ENCODE measurements at places on chromosomes 2 and 18.

DNA sequence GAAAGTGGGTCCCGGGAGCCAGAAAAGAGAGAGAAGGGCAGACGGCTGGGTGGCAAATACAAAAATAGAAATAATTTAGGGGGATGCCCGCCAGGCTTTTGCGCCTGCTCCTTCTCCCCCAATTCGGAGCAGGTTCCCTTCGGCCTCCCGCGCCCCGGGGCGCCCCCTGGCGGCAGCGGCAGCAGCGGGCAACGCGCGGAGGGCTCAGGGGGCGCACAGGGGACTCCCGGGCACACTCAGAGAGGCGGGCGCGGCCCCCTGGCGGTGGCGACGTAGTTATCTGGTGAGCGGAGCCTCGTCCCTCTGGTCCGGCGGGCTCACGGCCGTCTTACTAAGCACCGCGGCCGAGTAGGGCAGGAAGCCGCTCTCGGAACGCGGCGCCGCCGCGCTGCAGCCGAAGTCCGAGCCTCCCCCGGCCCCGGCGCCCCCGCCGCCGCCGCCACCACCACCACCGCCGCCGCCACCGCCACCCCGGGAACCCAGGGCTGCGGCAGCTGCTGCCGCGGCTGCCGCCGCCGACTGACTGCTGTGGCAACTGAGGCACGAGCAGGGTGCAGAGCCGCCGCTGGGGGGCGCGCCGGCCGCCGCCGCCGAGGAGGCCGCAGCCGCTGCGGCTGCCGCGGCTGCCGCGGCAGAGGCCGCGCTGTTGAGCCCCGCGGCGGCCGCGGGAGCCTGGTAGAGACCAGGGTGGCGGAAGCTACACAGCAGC is 3.8 kb downstream of the EVX2 start:
- DNase-seq, result peak; percentile 85

GRCh38 chr2:161139098-161139987 is 20.9 kb upstream of the TANK start:
- DNase-seq, result no peak

- DNase-seq, result no peak
Measured at GRCh38 chr18:53747210-53747609, 477.3 kb downstream of the MBD2 start.

DNA sequence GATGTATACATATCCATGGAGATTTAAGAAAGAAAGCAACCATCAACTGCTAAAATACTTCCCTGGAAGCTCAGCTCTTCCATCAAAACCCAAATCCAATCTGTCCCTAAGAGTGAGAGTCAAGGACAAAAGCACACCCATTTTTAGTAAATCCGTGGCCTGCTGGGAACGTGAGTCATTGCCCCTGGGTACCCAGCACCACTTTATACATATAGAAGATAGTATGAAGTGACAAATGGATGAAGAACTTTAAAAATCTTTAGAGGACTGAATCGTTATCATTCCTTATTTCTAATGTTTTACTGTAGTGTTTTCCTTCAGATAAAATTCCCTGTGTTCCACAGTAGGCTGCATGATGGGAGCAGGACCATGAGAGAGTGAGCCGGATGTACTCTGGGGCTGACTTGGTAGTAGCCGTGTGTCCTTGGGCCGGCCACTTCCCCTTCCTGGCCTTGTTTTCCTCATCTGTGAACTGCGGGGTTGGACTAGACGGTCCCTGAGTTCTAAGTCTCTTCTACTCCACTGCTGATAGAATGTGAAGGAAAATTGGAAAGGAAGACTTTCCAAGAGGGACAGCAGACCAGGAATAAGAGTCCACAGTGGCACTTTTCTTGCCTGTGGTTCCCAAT is 28.5 kb upstream of the CEP68 start:
- DNase-seq, result no peak

GRCh38 chr2:70664525-70664924 is 103.5 kb downstream of the ADD2 start:
- no peak for DNase-seq

DNA sequence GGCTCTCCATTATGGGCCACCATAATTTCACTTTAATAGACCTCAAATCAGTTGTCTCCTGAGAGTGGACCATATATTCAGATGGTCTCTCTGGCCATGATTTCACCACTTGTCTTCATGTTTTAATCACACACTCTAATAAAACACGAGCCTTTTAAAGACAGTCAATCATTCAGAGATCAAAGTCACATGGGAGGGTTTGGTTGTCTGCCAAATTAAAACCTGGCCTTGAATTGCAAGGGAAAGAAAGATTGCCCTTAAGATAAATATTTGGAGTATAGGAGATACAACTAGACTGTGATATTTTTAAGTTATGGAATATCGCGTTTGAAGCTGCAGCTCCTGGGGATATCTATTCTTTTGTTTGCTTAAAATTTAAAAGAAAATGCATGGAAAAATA is 377.8 kb upstream of the DDX18 start:
- DNase-seq, result no peak

DNA sequence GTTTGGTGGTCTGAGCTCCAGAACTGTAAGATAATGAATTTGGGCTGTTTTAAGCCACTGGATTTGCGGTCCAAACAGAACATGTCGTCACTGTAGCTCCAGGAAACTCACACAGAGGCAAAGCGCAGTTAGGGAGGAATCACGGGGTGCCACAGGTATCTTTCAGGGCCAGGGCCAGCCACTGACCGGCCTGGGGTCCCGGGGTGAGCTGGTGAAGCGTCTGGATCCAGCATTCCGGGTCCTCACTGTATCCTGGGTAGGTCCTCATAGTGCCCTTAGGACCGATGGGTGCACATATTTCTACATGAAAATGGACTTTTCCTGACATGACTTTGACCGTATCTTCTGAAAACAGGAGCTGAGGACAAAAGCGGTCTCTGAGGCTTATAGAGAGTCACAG is 196.0 kb upstream of the HDAC4 start:
- DNase-seq, result no peak

- no peak for DNase-seq
Measured at GRCh38 chr2:138090330-138090729, 126.1 kb downstream of the HNMT start.

GRCh38 chr18:53798516-53798915 is 426.0 kb downstream of the MBD2 start:
- DNase-seq, result no peak

DNA sequence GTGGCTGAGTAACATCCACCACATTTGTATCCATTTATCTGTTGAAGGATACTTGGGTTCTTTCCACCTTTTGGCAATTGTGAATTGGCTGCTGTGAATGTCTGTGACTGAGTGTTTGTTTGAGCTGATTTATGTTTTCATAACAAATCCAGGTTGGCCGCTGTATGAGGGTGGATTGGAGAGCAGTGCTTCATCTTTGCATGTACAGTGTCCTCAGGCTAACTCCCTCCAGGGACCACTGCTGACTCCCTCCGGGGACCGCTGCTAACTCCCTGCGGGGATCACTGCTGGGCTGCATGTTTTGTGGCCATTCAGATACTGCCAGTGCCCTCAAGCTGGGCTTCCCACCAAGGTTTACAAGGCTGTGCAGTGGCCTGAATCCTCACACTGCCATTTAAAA is 10.2 kb downstream of the BOK start:
- DNase-seq, result no peak

DNA sequence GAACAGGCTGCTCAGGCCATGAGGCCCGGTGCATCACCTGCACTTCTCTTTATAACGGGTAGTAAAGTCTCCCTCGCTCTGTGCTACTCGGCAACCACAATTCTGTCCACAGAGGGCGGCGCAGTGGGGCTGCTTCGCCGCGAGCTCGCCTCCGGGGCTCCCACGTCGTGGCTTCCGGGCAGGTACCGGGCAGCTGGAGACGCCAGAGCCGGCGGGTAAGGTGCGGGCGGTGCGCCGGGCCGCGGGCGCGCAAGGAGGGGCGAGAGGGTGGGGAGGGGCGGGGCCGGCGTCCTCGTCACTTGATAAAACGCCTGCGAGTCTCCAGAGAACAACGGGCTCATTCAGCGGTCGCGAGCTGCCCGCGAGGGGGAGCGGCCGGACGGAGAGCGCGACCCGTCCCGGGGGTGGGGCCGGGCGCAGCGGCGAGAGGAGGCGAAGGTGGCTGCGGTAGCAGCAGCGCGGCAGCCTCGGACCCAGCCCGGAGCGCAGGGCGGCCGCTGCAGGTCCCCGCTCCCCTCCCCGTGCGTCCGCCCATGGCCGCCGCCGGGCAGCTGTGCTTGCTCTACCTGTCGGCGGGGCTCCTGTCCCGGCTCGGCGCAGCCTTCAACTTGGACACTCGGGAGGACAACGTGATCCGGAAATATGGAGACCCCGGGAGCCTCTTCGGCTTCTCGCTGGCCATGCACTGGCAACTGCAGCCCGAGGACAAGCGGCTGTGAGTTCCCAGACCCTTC is at the start of gene ITGA6:
TSS of gene ITGA6 (plus strand) at position 331 of the 734 bp plus-strand sequence.
- DNase-seq, result peak; percentile 84

GRCh38 chr2:177712462-177712861 is 319.9 kb downstream of the AGPS start:
- no peak for DNase-seq

DNA sequence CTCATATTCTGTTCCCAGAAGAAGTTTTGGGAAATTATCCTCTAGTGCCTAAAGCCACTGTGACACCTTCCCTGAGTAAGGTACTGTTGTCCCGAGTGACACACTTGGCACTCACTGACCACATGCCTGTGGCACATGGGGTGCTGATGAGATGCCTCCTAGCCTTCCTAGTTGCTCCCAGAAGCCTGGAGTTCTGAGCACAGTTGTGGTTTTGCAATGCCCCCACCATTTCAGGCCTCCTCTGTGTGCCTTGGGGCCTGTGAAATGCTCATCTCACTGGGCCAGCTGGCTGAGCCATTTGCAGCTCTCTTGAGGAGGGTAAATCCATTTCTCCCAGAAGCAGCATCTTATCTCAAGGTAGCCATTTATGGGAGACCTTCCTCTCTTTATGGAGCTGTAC is 91.8 kb downstream of the DGKD start:
- DNase-seq, result no peak

DNA sequence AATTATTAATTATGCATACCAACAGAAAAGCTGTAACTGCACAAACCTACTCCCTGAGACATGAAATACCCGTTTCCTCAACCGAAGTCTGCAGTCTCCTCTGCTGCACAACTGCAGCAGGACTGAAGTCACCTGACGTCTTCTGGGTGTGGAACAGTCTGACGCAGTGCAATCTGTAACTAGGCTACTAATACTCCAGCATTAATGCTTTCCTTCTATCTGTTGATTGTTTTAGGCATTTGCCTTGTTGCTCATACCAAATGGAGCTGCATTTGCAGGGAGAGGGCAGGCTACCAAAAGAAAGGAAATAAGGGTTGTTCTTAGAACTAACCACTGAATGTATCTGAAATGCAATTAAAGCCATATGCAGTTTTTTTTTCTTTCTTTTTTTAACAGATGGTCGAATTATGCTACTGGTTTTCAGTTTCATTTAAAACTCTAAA is 40.1 kb downstream of the RTN4 start:
- no peak for DNase-seq

DNA sequence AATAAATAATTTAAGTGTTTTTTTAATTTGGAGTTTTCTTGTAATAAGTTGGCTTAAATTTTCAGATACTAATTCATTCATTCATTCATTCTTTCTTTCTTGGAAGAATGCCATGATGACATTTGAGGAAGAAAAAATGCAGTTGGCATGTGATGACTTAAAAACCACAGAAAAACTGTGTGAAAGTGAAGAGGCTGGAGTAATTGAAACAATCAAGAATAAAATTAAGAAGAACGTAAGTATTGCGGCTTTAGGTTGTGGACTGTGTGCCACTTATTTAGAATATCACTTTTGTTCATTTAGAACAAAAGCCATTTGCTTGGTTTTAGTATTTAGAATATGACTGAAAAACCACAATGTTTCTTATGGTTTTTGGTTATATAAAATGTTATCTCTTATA is 51.4 kb downstream of the TTC39C start:
- no peak for DNase-seq

- DNase-seq, result no peak
Measured at GRCh38 chr2:38666556-38666910, 619 bp downstream of the GALM start.

DNA sequence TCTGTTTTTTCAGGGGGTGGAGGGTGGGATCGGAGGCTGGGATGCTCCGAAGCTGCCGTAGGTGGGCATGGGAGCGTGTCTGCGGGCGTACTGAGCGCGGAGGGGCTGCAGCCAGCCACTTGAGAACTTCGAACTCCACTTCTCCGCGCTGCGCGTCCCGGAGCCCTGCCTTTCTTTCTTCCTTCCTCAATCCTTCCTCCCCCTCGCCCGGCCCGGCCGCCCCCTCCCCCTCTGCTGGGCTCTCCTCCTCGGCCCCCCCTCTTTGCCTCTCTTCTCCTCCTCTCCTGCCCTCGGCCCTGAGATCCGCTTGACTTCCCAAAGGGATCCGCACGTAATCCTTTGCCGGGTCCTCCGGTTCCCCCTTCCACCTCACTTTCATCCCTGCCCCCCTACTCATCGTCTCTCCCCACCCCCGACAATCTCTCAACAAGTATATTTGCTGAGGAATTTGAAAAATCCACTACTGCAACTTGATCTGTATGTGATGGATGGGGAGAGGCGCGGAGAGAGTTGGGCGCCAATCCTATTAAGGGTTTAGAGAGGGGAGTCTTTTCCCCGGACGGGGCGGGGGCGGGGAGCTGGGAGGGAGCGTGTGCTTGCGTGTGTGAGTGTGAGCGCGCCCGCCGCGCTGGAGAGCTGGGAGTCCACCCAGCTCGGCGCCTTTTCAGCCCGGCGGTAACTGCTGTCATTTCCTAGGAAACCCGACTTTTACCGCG is 1.1 kb downstream of the GLI2 start:
- peak; percentile 77 for DNase-seq

GRCh38 chr2:54635554-54636152 is 87.8 kb upstream of the EML6 start:
- DNase-seq, result no peak

- peak; percentile 73 for DNase-seq
Measured at GRCh38 chr18:24014062-24014985, at the start of gene TTC39C. Gene TTC39C, plus strand, starts transcription at chr18:24014754. Its CDS starts 118 bp downstream, at chr18:24014872.

DNA sequence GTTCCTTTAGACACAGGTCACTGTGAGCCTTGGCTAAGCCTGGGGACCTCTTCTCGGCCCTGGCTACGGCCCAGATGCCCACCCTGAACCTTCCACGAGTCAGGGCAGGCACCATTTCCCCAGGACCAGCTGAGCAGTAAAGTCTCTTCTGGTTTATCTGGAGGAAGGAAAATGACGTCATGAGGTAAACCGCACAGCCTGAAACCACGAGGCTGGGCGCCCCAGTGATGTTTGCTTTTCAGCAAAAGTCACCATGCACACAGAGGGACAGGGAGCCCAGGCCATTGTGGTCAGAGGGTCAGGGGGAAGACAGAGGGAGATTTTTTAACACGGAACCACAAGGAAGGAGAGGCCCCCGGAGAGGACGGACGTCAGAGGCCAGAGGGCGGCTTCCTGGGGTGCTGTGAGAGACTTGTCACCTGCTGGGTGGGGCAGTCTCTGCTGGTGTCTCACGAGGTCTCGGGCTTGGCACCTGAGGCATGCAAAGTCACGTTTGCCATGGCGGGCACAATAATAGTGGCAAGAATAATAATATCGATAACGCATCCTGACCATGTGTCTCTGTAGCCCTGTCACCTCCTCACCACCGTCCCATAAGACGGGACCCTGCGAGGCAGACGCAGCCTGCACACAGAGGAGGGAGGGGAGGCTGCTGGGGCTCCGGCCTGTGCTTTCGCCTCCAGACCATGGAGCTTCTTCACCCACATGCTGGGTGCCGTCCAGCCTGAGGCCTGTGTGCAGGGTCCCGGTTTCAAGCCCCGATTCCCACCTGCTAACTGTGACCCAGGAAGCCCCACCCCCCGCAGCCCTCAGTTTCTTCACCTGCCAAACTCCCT is 33.2 kb upstream of the FOSL2 start:
- no peak for DNase-seq
